IMR-90 (cell line): ENCODE measurements at places on chromosomes 2 and 18.

DNA sequence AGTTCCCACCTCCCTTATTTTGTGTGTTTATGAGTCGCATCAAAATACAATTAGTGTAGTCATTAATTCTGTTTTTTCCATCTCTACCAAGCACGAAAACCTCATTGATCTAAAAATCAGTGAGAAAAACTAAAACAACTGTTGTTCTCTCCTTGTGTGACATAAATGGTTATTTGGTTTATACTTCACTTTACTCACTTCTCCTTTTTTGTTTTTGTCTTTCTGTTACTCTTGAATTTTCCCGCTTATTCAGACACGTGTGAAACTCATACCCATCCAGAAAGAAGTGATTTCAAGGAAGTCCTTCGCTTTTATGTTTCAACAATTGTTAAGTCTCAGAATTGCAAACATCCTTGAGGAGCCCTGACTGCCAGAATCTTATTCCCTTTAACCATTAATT lies 121.6 kb downstream of the EML6 start:
- no peak for DNase-seq

DNA sequence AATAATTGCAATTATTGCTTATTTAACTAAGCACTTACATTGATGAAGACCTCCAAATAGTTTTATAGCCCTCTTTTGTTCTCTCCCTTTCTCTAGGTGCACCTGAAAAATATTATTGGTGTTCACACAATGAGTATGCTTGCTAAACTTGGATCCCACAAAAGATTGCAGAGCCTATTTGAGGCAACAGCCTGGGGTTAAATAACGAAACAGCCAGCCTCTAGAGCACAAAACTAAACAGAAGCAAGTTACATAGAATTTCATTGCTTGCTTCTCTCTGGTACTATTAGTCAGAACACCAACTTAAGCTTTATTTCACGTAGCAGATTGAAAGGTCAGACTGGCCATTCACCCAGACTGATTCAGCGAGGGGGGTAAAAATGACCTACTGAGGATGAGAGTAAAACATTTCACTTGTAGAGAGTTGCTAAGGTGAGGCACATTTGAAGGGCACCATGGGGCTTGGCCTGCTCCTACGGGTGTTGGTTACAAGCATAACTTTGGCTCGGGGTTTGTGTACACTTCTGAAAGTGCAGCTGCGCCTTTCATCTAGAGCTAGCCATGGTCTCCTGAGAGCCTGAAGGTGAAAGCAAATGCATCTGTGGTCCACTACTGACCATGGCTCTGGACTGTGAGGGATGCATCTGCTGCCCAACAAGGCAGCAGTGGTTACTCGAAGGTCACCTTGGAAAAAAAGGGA lies 225.1 kb upstream of the LRRTM1 start:
- no peak for DNase-seq

GRCh38 chr18:74975001-74975400 lies 233.9 kb downstream of the PTGR3 start:
- DNase-seq = no peak

DNA sequence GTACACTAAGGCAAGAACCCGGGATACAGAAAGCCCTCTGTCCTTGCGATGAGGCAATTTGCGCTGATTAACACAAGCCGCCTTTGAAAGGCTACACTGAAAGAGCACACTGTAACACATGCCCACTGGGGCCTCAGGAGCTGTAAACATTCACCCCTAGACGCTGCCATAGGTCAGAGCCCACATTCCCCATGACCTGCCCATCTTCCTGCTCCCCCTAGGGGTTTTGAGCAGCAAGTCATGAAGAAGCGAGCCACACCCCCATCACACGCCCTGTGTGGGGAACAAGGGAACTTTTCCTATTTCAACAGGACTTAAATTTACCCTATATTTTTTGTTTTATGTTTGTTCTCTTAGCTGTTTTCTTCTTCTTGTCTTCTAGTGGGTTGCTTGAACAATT lies 47.8 kb upstream of the SLC4A10 start:
- no peak for DNase-seq

GRCh38 chr2:197620133-197620532 lies 55.3 kb downstream of the RFTN2 start:
- no peak for DNase-seq

DNA sequence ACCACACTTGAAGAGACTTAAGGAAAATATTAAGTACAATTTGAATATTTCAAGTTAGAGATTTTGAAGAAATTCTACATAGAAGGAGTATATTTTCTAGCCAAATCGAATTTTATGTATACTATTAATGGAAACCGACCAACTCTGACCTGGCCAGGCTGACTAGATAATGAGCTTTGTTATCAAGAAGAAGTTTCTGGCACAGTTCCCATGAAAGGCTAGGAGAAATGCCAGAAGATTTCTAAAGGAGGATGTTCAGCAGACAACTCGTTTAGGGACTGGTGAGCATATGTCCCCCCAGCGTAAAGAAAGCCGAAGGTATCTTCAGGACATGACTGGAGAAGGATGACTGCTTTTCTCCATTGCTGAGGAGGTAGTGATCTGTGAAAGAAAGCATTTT lies 127.3 kb downstream of the DIS3L2 start:
- no peak for DNase-seq
